ENCODE measurements at places on chromosomes 5 and 9.

- no peak for DNase-seq
Observed at GRCh38 chr5:160629003-160629402, 207.3 kb downstream of the PTTG1 start.

DNA sequence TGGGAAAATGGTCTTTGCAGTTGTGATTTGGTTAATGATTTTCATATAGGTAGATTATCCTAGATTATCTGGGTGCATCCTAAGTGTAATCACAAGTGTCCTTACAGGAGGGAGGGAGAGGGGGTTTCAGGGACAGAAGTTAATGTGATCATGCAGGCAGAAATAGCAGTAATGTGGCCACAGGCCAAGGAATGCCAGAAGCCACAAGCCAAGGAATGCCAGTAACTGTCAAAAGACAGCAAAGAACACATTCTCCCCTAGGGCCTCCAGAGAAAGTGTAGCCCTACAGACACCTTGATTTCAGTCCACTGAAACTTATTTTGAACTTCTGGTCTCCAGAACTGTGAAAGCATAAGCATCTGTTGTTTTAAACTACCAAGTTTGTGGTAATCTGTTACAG is 2074.5 kb downstream of the MAT2B start:
- DNase-seq = no peak

DNA sequence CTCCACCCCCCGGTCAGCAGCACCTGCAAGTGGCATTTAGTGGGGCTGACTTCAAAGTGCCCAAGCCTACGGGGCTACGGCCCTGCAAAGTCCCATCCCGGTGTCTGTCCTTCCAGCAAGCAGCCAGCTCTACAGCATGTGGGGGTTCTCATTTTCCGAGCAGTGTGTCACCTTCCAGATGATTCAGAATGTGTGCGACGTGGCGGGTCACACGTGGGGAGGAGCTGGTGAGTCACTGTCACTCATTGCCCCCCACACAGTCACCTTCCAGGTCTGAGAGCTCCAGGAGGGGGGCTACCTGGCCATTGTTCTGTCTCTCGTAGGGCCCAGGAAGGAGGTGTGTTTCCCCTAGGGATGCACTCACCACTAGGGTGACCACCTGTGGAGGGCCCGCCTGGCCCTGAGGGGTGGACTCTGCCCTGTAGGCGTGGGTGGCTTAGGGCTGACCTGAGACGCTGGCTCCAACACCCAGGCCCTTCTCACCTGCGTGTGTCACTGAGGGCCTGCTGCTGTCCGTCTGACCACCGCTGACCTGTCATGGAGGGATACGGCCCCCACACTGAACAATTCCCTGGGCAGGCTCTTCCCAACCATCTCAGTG is 70.2 kb downstream of the SEMA4D start:
- DNase-seq = no peak

DNA sequence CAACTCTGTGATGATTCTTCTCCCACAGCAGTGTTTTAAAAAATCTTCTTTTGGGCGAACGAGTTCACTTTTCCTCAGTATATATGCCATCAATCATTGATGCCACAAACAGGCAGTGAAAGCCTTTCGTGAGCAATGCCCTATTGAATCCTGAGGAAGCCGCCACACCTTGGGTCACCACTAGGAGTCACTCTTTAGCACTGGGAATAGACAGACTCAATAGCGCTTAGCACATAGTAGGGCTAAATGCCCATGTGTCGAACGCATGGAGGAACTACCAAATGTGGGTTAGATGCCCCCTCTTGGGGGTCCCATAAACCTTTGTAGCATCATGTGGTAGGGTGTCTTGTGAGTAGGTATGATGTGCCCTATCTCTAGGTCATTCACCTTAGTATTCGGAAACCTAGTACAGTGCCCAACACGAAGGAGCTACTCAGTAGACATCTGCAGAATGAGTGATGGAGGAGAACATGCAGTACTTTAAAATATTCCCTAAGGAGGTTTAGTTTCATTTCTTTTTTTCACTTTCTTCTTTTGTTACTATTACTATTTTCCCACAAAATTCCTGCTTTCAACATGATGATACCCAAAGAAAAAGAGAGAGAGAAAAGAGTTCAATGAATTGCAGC is 603.7 kb downstream of the BNC2 start:
- no peak for DNase-seq

DNA sequence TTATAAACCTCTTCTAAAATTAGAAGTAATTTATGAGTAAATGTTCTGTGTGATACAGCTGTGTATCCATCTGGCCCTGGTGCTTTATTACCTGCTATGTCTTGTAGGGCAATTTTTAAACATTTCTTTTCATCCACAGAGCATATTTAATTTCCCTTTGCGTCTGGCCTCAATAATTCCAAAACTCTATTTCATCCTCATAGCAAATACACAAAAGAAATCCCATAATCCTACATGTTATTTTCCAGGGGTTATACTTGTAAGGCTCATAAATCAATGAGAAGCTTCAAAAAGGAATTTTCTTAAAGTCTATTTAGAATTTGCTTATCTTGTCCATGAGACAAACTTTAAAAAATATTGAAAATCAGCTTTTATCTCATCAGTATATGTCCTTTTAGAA is 167.0 kb downstream of the TTC39B start:
- DNase-seq = no peak

DNA sequence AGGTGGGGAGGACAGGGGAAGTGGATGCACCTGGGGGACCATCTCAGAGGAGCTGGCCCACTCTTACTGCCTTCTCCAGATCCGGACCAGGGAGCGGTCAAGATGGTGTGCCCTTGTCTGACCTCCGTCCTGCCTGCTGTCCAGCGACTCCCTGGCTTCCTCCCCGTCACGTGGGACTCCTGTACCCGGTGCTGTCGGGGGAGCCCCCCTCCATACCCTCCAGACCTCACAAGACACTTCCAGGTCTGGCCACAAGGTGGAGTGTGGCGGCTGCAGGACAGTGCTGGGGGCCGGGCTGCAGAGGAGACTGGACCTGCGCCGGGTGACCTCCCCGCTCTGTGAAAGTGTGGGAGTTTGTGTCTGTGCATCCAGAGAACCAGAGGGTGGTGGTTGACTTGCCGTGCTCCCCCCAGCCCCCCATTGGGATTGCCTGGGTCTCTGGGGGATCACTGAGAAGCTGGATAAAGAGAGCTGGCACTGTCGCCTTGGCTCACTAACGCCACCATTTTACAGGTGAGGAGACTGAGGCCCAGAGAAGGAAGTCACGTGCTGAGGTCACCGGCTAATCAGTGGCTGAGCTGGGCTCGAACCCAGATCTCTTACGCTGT is 1.9 kb upstream of the CRB2 start:
- DNase-seq = no peak

- DNase-seq = no peak
Observed at GRCh38 chr5:173740400-173740799, 124.0 kb upstream of the BOD1 start.

DNA sequence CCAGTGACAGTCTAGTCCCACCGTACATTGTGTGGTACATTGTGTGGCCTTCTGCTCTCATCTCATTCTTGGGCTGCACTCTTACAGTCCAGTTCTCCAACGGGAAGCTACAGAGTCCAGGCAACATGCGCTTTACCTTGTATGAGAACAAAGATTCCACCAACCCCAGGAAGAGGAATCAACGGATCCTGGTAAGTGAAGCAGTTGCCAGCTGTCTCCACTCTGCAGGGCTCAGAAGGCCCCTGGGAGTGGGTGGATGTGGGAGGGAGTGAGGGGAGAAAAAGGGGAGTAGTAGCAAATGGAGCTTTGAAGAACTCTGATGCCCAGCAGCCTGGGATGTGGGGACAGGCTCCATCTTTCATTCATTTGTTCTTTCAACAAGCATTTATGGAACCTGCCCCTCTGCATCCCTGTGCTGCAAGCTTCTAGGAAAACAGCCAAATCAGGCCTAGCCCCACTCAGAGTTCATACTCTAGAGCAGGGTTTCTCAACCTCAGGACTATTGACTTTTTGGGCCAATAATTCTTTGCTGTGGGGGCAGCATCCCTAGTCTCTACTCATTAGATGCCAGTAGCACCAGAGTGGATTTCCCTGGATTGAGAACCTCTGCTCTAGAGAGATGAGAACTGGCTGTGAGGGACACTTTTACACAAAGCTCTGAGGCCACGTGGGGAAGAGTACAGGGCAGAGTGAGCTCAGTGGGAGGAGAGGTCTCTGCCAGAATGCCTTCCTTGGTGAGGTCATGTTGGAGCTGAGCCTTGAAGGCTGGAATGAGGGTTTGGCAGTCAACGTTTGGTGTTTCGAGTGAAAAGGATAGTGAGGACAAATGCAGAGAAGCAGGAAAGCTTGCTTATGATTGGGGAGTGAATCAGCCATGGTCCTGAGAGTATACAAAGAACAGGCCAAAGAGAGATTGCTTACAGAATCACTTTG is 1.1 kb downstream of the POLR1E start:
- DNase-seq = no peak

GRCh38 chr9:27645161-27645840 is 72.0 kb upstream of the C9orf72 start:
- no peak for DNase-seq

DNA sequence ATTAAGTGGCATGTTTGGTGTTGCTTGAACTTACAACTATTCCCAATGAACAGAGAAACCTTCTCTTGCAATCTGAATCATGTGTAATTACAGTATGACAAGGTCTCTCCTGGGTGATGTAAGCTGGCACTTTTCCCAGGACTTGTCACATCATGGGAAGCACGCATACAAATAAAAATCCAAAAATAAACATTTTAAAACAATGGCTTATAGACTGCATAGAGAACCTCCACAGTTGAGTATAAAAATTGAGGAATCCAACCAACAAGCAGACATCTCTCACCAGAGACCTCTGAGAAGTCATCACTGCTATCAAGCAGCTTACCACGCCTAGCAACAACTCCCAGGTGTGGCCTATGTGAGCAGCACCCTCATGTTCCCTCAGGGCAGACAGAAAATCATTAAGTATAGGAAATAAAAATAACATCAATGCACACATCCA is 3.9 kb downstream of the MLLT3 start:
- DNase-seq = no peak

GRCh38 chr5:146071171-146071570 is 34.2 kb downstream of the PLAC8L1 start:
- no peak for DNase-seq

DNA sequence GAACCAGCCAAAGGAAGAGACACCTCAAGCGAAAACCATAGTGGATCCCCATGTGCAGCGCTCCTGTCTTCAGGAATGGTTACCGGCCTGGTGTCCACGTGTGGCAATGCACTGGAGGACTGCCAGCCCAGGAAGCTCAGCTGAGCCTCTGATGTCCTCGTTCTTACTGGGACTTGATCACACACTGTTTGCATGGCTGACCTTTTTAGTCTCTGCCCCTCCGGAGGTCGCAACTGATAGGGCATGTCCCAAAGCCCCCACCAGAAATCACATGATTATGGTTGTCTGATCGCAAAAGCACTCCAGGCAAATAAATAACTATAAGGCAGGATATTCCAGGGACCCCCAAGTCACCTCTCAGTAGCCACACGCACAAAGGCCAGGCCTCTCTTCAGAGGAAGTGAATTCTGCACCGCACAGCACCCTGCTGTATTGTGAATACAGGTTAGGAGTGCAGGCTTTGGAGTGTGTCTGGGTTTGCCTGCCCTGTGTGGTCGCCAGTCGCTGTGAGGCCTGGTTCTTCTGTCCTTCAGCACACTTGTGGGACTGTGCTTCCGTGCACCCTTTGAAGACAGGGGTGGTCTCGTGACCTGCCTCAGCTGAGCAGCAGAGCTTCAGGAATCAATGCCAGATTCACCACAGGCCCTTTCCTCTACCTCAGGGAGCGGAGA is 13.4 kb upstream of the HABP4 start:
- no peak for DNase-seq

- DNase-seq = no peak
Observed at GRCh38 chr9:37700131-37700530, 49.4 kb downstream of the FRMPD1 start.

- DNase-seq = no peak
Observed at GRCh38 chr5:157504053-157504452, 44.0 kb downstream of the NIPAL4 start.

GRCh38 chr9:12448246-12448645 is 244.9 kb upstream of the TYRP1 start:
- no peak for DNase-seq

DNA sequence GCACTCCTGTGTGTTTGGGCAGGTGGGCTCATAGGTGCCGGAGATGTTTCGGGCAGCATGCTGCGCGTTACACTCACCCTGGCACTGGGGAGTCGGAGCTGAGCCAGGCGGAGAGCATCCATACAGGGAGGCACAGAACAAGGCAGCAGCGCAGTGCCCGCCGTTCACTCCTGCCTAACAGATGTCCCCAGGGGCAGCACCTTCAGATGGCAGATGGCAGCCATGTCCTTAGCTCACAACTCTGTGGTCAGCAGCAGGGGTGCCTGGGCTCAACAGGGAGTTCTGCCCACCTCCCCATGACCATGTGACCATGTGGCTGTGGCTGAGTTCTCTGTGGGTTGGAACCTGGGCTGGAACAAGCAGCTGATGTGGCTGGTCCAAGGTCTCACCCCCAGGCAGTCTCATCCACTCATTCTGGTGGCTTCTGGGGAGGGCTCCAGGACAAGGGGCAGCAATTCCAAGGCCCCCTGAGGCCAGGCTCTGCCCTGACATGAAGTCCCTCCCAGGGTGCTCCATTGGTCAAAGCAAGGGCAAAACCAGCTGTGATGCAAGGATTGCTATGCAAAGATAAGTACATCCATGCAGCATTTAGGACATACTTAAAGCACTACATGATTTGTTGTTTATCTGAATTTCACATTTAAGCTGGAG is 64.2 kb downstream of the MRPL36 start:
- no peak for DNase-seq

DNA sequence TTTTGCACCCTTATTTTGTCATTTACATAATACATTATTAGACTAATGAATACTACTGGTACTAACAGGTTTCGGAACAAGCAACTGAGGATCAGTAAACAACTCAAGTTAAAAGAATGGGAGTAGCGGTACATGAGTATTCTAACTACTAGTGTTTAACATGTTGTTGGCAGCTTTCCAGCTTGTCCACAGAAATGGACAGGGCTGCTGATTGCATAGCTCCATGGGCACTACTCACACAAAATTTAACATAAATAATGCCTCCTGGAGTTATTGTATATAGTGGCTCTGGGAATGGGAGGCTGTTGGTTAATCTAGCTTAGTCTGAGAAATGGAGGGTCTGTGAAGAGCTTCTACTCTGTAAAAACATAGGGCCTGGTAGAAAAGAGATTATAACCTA is 6.7 kb downstream of the NCBP1 start:
- no peak for DNase-seq

DNA sequence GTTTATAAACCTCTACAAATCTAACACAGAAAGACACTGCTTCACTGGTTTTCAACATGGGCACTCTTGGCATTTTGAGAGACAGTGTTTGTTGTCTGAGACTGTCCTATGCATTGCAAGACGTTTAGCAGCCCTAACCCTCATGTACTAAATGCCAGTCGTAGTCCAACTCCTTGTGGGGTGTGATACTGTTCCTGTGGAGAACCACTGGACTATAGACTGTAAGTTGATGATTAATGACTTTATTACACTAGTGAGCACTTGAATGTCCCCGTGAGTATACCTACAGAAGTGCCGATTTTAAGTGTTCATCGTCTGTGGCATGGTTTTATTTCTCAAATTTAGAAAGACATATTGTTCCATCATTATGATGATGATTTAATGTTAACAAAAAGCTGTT is 46.2 kb downstream of the RECK start:
- no peak for DNase-seq

GRCh38 chr9:70607926-70608325 is 193.5 kb upstream of the KLF9 start:
- no peak for DNase-seq

GRCh38 chr5:88188458-88189132 is 80.0 kb downstream of the TMEM161B start:
- no peak for DNase-seq
